ENCODE measurements at places on chromosomes 1 and 21.
A peak's percentile ranks its signal among the peaks of the same experiment; 100 is the strongest.

- DNase-seq: peak; percentile 66
Observed at GRCh38 chr1:26287033-26287711, 7.3 kb downstream of the SH3BGRL3 start.

- no peak for DNase-seq
Observed at GRCh38 chr1:41512701-41513382, 28.4 kb upstream of the EDN2 start.

DNA sequence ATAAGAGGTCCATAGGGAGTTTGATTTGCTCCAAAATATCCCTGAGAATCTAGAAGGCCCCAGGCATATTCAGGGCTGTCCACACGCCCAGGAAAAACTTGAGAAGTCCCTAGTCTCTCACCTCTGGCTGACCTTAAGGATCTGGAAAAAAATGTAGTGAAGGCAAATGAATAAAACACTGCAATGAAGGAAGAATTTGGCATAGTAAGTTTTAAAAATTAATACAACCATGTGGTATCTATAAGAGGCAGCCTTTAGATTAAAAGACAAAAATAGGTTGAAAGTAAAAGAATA, 91.3 kb downstream of the COLGALT2 start:
- DNase-seq: no peak

GRCh38 chr1:61519631-61520030, 205.3 kb downstream of the TM2D1 start:
- no peak for DNase-seq

DNA sequence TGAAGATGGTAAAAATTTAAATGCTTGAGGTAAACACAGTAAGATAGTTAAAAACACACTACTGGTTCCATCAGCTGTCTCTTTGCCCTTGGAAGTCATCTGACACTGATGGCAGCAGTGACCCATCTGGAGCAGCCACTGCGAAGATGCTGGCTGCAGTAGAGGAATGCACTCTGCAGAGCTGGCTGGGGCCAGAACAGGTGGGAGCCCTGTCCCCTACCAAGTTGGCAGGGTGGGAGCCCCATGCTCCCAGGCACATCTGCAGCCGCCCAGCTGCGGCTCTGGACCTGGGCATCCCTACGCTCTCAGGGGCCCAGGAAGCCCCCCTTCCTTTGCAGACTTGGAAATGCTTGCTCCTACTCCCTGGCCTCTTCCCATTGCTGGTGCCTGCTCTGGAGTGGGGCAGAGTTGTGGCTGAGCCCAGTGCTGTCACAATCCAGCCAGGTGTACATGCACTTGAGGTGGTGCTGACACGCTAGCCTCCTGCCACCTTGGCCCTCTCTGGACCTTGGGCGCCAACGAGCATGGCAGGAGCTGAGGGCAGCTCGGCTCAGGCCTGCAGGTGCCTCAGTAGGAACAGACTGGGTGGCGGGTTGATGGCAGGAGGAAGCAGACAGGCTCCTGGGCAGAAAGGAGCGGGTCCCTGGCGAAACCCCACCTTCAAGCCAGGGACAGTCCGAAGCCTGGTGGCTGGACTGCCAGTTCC, 227.0 kb downstream of the FGGY start:
- DNase-seq: no peak

- no peak for DNase-seq
Observed at GRCh38 chr1:78358165-78358564, 132.6 kb upstream of the PTGFR start.

DNA sequence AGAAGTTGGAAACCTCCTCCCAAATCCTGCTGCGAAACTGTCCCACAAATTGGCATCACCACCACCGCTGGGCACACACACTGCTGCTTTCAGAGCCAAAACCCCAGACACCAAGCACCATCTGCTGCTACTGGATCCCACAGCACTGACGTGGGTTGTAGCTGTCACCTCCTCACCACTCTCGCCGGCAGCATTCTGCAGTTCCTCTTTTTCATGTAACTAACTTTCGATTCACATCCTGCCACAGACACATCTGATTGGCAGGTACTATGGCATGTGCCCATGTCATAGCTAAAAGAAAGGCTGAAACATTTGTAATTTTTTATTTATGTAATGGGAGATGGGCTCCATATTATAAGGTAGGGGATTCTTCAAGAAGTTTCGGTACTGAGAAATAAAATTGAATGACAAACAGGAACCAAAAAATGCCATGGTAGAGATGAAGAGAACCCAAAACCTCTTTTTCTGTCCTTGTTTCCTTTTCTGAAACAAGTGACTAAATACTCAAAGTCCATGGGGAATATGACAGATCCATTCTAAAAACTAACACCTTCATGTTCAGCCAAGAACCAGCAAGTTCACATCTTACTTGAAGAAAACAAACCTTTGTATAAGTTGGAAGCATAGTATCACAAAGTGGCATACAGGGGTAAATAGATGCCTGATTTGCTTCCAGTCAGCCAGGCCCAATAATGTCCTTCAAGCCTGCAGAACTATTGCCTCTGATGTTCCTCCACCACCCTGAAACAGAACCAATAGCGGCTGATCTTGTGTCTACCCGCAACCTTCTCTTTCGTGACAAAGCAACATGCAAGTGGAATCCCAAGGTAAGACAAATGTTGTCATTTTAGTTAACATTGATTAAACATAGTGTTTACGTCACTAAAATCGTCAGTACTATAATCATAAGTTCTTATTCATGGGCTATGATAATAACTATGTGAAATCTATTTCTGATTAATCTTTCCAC, 26.6 kb upstream of the RGS13 start:
- DNase-seq: peak; percentile 85

GRCh38 chr1:45718289-45718688, 30.3 kb downstream of the TMEM69 start:
- DNase-seq: no peak

DNA sequence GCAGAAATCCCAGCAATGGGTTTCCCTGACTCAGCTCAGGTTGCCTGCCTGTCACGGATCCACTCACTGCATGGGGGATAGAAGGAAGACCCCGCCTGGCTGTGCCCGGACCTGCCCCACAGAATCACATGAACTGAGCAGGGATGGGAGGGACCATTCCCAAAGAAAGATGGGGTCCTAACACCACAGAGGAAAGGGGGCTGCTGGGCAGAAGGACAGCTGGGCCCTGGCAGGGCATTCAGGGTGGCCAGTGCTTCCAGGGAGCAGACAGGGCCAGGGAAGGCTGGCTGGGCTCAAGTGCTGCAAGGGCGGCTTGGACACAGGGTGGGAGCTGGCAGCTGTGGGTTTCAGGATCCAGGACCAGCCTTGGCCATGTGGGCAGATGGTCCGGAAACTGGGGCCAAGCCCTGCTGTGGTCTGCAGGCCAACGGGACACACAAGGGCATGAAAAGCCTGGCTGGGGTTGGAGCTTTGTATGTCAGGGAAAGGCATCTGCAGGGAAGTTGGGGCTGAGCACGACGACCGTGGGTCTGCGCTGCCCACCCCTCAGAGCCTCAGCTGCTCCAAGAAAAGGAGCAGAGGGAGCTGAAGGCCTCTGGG, 723.9 kb downstream of the PTPRU start:
- no peak for DNase-seq

- no peak for DNase-seq
Observed at GRCh38 chr21:21373969-21374368, 375.8 kb downstream of the NCAM2 start.

- no peak for DNase-seq
Observed at GRCh38 chr21:44848821-44849521, 24.5 kb downstream of the PTTG1IP start.

- no peak for DNase-seq
Observed at GRCh38 chr1:53502641-53503432, 43.6 kb downstream of the DMRTB1 start.

GRCh38 chr21:38988509-38989378, 183.0 kb downstream of the ETS2 start:
- DNase-seq: no peak

- DNase-seq: no peak
Observed at GRCh38 chr1:1618396-1619068, 3.2 kb downstream of the MIB2 start.

DNA sequence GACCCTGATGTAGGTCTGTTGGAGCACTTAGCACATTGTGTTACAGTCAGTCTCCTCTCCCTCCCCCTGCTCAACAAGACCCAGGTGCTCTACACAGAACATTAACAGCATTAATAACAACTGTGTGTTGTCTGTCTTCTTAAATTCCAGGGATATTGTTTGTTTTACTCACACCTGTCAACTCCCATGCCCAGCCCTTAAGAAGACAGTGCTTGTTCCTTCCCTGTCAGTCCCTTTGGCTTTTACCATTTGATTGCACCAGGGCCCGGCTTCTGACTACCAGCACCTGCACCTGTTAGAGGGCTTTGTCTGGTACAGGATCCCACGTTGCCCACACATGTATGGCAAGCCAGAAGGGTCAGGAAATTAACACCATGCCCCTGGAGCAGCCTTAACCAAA, 11.7 kb downstream of the RIMKLA start:
- no peak for DNase-seq

DNA sequence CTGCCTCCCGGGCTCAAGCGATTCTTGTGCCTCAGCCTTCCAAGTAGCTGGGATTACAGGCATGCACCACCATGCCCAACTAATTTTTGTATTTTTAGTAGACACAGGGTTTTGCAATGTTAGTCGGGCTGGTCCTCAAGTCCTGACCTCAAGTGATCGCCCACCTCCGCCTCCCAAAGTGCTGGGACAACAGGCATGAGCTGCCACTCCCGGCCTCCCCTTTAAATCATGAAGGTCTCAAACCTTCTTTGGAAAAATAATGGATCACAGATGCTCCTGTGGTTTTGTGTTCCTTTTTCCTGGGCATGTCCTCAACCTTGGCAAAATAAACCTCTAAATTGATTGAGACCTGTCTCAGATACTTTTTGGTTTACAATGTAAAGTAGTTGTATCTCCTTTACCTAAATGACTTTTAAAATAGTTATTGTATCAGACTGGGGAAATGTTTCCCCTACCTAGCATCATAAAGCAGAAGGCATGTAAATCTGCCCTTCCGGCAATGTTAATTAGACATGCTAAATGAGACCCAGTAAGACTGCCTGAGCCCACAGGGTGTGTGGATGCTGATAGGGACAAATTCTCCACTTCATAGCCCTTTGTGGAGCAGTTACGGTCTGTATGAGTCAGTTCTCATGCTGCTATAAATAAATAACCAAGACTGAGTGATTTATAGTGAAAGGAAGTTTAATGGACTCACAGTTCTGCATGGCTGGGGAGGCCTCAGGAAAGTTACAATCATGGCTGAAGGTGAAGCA, 27.8 kb downstream of the CBR1 start:
- no peak for DNase-seq

DNA sequence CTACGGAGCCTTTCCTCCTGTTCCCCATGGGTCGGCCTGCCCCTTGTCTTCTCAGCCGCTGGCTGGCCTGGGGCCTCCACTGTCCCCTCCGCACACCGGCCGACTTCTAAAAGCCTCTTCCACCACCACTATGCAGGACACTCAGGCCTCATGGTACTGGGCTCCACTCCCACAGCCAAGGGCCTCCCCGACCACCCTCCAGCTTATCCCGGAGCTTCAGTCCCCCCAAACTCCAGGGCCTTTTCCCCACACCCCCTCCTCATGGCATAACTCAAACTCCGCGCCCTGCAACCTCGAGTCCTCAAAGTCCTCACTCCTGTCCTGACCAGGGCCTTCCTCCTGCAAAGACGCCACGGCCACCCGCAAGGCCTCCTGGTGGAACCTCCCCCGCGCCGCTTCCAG, 2.0 kb downstream of the LRRC41 start:
- no peak for DNase-seq

- no peak for DNase-seq
Observed at GRCh38 chr1:11129649-11130390, 30.2 kb upstream of the EXOSC10 start.

DNA sequence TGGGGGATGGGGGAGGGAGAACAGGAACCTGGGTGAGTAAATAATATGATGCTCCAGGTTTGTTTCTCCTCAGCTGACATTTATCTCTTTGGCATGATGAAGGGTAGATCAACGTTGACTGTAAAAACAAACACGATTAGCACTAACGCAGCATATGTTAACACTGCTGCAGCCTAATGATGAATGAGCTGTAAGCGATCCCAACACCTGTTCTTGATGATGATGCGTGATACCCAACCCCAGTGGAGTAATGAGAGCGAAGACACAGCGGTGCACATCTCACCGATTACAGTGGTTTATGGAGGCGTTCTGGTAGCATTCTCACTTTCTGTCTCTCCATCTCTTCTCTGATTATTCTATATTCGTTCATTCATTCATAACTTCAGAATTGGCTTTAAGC, 640.4 kb downstream of the USP25 start:
- no peak for DNase-seq

GRCh38 chr21:9758888-9759287, 762.5 kb upstream of the TPTE start:
- no peak for DNase-seq

DNA sequence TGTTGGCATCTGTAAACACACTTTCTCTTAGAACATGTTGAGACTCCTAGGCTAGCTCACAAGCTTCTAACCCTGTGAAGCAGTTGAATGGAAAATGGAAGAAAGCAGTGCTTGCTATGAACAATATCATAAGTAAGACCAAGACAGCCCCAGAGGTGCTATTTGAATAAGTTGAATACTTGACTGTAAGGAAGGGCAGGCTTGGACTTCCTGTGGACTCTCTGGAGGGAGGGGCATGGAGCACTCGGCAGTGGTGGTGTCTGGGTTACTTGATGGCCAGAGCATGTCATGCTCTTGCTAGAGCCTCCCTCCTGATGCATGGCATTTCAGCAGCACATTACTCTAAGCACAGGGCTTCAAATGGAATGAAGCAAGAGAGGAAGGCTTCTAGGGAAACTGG, 60.0 kb downstream of the MRPS6 start:
- DNase-seq: no peak

DNA sequence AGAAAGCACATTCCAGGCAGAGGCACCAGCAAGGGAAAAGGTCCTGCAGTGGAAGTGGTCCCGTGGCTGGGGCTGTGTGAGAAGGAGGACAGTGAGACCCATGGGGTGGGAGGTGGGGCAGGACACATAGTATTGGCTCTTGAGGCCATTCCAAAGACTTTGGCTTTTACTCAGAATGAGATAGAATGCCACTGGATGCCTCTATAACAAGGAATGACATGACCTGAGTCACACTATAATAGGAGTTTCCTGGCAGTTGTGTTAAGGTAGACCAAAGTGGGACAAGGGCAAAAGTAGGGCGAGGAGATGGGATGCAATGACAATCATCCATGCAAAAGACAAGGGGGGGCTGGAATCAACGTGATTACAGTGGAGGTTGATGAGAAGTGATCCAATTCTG, 24.7 kb upstream of the LAMC2 start:
- no peak for DNase-seq

DNA sequence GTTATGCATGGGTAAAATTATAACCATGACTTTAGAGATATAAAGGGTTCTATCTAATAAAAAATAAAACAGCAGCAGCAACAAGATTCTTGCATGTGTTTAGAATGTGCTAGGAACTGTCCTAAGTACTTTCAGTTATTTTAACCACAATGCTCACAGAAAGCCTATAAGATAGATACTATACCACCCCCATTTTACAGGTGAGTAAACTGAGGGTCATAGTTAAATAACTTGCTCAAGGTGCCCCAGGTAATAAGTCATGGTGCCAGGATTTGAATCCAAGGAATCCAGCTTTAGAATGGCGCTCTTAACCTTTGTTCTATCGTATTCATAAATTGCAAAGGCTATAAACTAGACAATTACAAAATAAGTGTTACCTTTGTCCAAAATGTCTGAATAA, 53.4 kb downstream of the FRRS1 start:
- no peak for DNase-seq

GRCh38 chr1:186104459-186104858, 270.6 kb downstream of the TPR start:
- DNase-seq: no peak

Data from CD4-positive, alpha-beta T cell treated with Interferon alpha-2 for 1 hour (primary cell).